ENCODE measurements at places on chromosomes 7 and 10. TPM values are rescaled to one million over a fixed set of nuclear protein-coding genes. Genes with fewer than 3 reads are reported as not detected.

KNDC1 gene
- 11.0 TPM for total RNA-seq

LIPJ gene
- total RNA-seq: not detected

EBF3 gene
- 0.38 TPM for total RNA-seq

MMP21 gene
- total RNA-seq: not detected

HIBADH gene
- total RNA-seq: 23.2 TPM

MBLAC1 gene
- total RNA-seq: 1.6 TPM

NUTM2A gene
- total RNA-seq: 4.3 TPM

ZNF503 gene
- total RNA-seq: 33.7 TPM

GPR37 gene
- total RNA-seq: 6.6 TPM

C10orf120 gene
- not detected for total RNA-seq

SFXN4 gene
- total RNA-seq: 25.7 TPM

NKX1-2 gene
- not detected for total RNA-seq

RAB19 gene
- total RNA-seq: 14.0 TPM

ENTPD1 gene
- not detected for total RNA-seq

RPEL1 gene
- not detected for total RNA-seq

ITPRID1 gene
- total RNA-seq: 3.1 TPM

PARD3 gene
- total RNA-seq: 85.3 TPM
